ENCODE measurements at places on chromosomes 3 and 15.

- DNase-seq = no peak
These were observed 33.0 kb downstream of the SYNM start for GRCh38 chr15:99137877-99138276.

DNA sequence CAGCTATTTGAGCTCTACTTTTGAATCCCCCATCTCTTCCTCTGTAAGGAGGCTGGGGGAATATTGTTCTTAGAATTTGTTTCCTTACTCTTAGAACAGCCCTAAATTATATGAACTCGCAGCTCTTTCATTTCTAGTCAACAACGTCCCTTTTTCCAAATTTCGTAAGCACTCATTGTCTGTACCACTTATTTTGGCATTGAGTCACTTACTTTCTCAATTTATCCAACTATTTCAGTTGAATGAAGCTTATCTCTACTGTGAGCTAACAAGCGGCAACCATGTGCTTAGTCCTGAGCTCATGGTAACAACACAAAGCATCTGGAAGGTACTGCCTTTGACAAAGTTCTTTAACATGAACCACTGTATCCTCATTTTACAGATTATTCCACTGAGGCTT lies 191.1 kb downstream of the GREM1 start:
- DNase-seq = no peak

- no peak for DNase-seq
These were observed 26.5 kb downstream of the KLF13 start for GRCh38 chr15:31352911-31353811.

DNA sequence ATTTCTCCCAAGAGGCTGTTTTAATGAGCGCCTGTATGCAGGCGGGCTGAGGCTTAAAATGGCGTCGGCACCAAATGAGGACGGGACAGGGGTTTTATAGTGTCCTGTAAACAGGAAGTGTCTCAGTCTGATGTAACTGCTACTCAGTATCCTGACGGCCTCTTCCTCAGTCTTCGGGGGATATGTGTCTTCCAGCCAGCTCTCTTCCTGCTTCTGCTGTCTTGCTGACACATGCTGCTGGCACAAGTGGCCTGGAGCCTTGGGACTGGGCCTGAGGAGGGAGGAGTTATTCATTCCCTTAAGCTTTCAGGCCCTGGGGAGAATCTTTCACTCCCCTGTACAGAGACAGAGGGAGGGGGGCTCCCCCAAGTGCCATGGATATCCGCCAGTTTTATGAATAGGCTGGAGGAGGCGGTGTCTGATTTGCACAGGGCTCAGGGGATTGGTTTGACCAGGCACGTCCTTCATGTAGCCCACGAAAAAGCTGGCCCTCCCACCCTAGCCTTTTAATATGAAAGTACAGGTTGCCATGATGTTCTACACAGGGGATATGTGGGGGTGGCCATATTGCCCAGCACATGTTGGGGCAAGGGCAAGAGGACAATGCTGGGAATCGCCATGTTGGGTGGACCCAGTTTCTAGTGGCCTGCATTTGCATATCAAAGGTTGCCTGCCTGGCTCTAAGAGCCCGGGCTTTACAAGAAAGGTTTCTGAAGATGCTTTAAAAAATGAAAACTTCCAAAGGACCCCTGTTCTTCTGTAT lies 19.9 kb downstream of the NDUFB4 start:
- no peak for DNase-seq

- no peak for DNase-seq
These were observed 49.8 kb downstream of the DCLK3 start for GRCh38 chr3:36714343-36715086.

DNA sequence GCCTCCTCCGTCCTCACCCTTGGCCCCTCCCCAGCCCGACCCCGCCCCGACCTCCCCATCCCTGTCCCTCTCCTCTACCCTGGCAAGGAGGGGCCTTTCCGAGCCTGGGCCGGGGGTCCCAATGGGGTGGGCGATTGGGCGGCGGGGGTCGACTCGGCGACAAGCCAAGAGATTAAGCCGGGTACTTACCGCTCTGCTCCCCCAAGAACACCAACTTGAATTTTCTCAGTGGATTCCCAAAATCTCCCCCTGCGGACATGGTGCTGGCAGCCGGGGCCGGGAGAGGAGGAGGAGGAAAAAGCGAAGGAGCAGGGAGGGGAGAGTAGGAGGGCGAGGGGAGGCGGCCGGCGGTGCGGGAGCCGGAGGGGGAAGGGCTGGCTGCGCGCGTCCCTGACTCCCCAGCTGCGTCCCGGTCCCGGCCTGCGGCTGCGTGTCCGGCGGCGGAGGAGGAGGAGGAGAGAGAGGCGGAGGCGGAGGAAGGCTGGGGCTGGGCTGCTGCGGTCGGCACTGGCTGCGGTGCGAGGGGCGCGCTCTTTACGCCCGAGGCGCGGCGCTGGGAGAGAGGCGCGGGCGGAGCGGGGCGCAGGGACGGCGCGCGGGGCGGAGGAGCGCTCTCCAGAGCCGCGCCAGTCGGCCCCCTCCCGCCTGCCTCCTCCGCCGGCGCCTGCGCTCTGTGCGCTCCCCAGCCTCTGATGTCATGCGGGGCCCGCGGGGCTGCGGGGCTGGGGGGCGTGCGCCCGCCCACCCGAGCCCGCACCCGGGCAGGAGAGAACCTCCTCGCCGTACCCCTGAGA lies at the start of gene RAB6B:
RAB6B (minus strand) TSS at position 675 of the 794 bp plus-strand sequence; CDS start at position 259, 416 bp downstream.
- peak; percentile 70 for DNase-seq

- DNase-seq = no peak
These were observed 282.8 kb downstream of the FEZF2 start for GRCh38 chr3:62090519-62090918.

GRCh38 chr15:23065836-23066235 lies 26.5 kb upstream of the TUBGCP5 start:
- no peak for DNase-seq

DNA sequence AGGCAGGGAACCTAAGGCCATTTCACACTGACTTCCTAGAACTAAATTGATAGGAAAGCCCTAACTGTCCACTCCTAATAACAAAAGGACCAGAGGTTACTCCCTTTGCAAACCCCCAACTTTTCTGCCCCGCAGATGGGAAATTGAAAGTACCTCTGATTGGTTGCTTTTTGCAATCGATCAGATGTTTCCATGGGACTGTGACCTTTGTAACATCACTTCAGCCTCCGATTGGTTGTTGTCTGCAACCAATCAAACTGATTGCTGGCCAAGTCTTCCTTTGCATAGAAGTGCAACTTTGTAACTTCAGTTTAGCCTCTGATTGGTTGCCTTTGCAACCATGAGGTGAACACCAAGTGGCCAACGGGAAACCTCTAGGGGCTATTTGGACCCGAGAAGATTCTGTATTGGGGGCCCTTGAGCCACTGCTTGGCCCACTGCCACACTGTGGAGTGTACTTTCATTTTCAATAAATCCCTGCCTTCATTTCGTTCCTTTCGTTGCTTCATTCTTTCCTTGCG lies 11.3 kb upstream of the KNL1 start:
- no peak for DNase-seq

DNA sequence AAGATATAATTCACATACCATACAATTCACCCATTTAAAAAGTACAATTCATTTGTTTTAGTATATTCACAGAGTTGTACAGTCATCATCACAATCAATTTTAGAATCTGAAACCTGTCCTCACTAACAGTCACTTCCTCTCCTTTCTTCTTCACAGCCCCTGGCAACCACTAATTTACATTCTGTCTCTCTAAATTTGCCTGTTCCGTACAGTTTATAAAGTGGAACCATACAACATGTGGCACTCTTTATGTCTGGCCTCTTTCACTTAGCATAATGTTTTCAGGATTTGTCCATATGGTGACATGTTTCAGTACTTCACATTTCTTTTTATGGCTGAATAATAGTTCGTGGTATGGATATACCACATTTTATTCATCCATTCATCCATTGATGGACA lies 22.7 kb downstream of the ERICH6 start:
- no peak for DNase-seq

- DNase-seq = no peak
These were observed 28.6 kb upstream of the VEPH1 start for GRCh38 chr3:157531771-157532170.

GRCh38 chr15:66214246-66214645 lies 39.3 kb downstream of the MEGF11 start:
- no peak for DNase-seq

DNA sequence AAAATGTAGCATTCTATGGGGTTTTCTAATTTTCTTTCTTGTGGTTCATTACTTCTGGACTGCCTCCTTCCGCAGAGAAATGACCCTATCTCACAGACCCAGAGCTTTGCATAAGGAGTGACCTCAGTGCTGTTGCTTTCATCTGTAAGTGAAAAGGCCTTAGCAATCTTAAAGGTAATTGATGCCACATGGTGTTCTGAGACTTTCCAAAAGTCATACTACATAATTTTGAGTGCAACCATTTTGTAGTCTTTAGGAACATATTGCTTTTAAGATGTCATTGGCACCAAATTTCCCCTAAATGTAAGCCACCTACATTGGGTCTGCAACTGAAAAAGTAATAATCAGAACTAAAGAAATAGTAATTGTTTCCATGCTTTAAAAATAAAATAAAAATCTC lies 9.2 kb upstream of the HHLA2 start:
- DNase-seq = no peak

DNA sequence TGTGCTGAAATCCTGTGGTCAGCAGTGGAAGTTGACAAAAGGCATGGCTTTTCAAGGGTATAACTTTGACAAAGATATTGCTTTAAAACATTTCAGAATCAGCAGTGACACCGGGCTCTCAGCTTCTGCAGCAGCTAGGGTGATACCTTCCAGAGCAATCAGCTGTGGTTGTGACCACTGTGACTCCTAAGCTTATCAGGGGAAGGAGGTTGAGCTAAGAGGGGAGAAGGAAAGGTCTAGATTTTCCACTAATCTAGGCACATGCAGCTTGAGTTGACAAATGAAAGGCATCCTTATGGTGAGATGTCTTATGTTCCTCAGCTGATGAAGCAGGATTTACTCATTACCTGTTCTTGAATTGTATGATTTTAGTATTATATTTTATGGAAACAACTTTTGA lies 16.3 kb upstream of the LRRFIP2 start:
- no peak for DNase-seq

- no peak for DNase-seq
These were observed 10.4 kb downstream of the TEX264 start for GRCh38 chr3:51681453-51681852.
